ENCODE measurements at places on chromosomes 2 and 18.

GRCh38 chr18:21908711-21909110, 168.1 kb downstream of the MIB1 start:
- no peak for DNase-seq

- peak; percentile 5 for DNase-seq
These were observed 12.1 kb upstream of the KDSR start for GRCh38 chr18:63378919-63379638.

- DNase-seq: no peak
These were observed 59.3 kb downstream of the DPP4 start for GRCh38 chr2:162014751-162015150.

DNA sequence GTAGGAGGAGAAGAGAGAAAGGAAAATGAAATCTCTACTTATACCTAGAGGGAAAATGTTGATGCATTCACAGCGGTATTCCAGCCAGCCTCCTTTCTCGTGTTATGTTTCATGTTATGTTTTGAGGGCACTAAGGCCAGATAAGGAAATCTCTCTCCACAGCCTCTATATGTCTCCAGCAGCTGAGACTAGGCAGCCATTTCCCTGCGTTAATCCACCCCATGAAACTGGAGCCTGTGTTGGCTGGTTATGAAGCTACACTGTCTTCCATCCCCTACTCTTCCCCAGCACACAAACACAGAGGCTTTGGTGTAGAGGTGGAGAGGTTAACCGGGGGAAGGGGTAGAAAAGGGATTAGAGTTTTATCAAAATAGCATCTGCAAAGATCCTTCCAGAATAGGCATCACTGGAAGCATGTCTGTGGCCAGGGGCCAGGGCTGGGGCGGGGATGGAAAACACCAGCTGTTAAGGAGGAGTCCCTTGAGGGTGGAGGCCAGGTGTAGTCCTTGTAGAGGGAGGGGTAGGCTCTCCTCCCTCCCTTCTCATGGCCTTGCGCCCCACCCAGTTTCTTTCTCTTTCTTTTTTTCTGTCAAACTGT, 100.9 kb upstream of the TNP1 start:
- DNase-seq: no peak

DNA sequence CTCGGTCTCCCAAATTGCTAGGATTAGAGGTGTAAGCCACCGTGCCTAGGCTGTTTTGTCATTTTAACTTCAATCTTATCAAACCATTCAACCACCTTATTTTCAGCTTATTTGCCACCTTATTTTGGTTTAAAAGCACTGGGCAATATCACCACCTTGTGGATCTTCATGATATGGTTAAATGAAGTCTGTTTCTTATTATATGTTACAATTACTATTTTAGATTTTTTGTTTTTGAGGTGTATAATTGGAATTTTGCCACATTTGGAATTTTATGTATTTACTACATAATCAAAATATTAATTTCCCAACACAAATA, 43.8 kb upstream of the SCN9A start:
- DNase-seq: peak; percentile 56

GRCh38 chr18:58101291-58101794, 57.3 kb downstream of the NEDD4L start:
- DNase-seq: no peak

- peak; percentile 16 for DNase-seq
These were observed 16.8 kb upstream of the ATP8B1 start for GRCh38 chr18:57819671-57820460.

DNA sequence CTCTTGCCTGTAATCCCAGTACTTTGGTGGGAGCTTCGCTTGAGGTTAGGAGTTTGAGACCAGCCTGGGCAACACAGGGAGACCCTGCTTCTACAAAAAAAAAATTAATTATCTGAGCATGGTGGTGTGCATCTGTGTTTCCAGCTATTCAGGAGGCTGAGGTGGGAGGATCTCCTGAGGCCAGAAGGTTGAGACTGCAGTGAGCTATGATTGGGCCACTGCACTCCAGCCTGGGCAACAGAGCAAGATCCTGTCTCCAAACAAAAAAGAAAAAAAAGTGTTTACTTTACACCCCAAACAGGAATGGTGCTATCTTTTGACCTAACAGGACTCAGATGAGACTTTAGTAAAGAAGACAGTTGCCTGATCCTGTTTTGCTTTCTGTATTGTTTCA, 35.6 kb downstream of the MAL start:
- DNase-seq: no peak

GRCh38 chr2:210443527-210443926, 33.0 kb downstream of the LANCL1 start:
- DNase-seq: peak; percentile 17

DNA sequence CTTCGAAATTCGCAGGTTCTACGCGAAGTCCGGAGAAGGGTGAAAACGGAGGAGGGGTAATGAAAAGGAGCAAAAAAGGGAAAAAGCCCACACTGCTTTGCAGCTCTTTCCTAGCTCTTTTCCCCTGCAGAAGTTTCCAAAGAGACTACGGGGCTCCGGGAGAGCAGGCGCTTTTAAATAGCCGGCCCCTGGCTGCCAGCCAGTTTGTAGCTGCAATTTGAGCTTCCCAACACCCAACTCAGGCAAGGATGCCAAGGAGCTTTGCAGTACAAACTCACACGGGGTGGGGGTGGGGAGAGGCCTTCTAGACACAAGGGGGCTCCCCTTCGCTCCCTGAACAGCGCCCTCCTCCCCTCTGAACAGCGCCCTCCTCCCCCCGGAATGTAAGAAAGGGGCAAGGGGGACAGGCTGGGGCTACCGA, at the start of gene IGFBP5:
IGFBP5 (minus strand) TSS at position 149 of the 421 bp plus-strand sequence. CDS start 774 bp downstream, outside the sequence.
- DNase-seq: peak; percentile 94

DNA sequence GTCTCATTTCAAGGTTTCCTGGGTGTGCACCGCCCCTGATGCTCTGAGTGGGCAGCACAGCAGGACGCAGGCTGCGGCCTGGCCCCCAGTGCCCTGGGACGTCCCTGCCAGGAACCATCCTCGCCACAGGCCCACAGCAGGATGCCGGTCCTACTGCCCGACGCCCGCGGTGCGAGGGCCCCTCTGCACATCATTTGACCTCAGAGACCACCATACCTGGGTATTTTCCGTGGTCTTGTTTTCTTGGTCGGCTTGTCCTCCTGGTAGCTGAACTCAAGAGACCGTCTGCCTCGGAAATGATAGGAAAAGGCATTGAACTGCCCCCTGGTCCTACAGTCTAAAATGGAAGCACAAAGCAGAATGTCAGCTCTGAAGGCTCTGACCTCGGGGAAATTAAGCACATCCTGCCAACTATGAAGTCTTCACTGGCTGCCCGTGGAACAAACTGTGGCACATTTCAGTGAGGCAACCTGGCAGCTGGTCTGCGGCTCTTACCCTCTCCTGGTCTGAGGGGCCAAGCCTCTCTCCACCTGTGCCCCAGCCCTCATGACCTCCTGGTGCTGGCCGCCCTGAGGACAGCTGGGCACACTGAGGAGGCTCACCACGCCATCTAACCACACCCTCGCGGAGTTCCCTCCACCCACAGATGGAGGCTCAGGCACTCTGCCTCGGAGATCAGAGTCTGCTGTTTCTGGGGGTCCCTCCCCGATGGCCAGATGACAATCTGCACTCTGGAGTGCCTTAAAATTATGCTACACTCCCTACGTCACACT, 105.0 kb downstream of the PXDN start:
- DNase-seq: no peak

GRCh38 chr2:202164411-202164810, 74.0 kb downstream of the SUMO1 start:
- no peak for DNase-seq

DNA sequence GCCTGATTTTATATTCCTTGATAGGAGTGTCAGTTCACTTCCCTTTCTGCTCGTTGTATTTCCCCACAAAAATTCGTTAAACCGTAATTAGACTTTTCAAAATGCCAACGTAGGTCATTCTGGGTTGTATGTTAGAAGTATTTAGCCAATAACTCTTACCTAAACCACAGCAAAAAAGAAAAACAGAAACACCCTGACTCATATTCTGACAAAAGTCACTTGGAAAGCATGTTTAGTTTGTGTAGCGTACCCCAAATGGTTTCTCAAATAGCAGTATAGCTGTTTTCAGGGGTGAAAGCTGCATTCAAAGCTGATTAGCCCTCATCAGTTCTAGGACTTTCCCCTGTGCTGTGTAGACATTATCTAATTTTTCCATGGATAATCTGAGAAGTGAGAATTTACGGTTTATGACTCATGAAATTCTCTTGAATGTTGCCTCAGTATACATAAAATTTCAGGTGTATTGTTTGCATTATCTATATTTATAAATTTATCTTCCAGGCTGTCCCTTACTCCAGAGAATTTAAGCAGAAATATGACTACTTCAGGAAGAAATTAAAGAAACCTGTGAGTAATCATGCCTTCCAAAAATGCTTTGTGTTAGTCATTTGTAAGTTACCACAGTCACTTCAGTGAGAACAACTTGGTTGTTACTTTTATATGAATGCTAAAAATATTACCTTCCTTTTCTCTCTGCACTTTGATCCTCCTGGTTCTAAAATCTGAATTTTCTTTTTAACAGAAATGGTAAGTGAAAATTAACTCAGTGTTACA, 264.9 kb downstream of the ALPK2 start:
- DNase-seq: no peak

- DNase-seq: no peak
These were observed 346.1 kb downstream of the DCDC2C start for GRCh38 chr2:4049463-4049862.

DNA sequence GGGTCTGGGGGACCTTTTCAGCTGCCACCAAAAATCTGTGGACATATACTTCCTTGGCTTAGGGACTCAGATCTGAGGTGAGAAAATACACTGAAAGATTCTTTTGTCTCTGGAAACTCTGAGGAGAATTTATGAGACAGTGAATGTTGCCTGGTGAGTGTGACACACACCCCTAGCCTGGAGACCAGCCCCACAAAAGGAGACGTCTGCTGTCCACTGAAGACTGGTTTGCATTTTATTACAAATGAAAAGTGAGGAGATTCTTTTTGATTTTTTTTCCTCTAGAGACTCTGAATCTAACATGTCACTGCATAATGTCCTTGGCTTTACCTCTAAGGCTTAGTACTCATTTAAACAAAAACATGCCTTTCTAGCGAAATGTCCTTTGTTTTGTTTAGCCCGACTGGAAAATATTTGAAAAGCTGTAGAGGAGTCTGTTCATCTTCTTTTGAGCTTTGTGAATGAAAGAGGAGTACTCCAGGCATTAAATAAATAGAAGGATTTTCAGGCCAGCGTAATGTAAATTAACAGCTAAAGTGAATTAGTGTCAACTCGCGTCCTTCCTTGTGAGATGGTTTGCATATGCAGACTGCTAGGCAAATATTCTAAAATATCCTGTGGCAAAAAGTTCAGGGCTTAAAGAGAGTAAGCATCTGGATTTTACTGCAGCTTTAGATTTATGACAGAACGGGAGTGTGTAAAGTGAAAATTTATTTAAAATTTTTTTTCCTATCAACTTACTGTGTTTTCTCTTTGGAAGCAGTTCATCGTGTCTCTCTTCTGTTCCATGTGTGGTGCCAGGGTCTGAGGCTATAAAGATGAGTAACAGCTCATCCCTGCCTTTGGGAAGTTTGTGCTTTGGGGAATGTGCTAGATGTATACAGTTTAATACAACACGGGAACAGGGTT, 125.4 kb downstream of the VWA3B start:
- no peak for DNase-seq

DNA sequence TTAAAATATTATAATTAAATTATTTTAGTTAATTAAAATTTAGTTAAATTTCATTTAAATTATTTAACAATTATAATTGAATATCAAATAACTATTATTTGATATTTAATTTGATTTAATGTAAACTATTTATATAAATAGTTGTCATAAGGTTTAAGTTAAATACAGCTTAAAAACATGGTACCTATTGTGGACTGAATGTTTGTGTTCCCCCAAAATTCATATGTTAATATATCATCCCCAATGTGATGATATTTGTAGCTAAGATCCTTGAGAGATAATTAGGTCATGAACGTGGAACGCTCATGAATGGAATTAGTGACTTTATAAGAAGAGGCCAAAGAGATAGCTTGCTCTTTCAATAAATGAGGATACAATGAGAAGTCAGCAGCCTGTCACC, 505.7 kb upstream of the LRATD1 start:
- DNase-seq: no peak

GRCh38 chr2:230505162-230505561, 89.2 kb downstream of the SP100 start:
- no peak for DNase-seq

DNA sequence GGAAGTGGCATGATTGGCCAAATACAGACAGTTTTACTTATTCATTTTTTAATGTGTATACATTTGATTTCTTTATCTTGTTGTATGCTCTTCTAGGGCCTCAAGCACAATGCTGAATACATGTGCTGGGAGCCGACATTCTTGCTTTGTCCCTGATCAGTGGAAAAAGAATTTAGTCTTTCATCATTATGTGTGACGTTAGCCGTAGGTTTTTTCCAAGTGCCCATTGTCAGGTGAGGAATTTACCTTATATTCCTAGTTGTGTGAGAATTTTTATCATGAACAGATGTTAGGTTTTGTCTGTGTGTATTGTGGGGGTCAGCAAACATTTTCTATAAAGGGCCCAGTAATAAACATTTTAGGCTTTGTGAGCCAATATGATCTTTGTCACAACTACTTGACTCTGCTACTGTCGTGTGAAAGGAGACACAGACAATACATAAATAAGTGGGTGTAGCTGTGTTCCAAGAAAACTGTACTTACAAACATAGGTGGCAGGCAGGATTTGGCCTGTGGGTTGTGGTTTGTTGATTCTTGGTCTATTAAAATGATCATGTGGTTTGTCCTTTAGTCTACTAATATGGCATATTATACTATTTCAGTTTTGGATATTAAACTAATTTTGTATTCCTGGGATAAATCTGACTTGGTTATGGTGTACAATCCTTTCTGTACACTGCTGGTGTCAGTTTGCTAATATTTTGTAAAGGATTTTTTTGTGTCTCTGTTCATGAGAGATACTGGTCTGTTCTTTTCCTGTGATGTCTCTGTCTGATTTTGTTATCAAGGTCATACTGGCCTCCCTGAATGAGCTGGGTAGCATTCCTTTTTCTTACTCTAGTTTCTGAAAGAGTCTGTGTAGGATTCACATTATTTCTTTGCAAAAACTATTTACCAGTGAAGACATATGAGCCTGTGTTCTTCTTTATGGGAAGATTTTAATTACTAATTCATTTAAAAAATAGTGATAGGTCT, 132.2 kb upstream of the SMAD7 start:
- no peak for DNase-seq

- DNase-seq: no peak
These were observed 136.3 kb downstream of the TNS1 start for GRCh38 chr2:217866457-217866856.

GRCh38 chr2:44333994-44334393, 27.3 kb downstream of the PREPL start:
- DNase-seq: no peak

DNA sequence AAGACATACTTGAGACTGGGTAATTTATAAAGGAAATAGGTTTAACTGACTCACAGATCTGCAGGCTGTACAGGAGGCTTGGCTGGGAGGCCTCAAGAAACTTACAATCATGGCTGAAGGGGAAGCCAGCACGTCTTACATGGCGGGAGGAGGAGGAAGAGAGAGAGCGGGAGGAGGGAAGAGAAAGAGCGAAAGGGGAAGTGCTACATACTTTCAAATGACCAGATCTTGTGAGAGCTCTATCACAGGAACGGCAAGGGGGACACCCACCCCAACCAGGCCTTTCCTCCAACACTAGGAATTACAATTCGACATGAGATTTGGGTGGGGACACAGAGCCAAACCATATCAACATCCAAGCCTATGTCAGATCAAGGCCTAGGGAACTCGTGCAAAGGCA, 24.2 kb downstream of the MYL12B start:
- no peak for DNase-seq

- DNase-seq: no peak
These were observed 9.5 kb upstream of the USP14 start for GRCh38 chr18:148841-149240.
